ENCODE measurements at places on chromosomes 6 and 20. TPM values are rescaled to one million over a fixed set of nuclear protein-coding genes. Genes with fewer than 3 reads are reported as not detected.

DNA sequence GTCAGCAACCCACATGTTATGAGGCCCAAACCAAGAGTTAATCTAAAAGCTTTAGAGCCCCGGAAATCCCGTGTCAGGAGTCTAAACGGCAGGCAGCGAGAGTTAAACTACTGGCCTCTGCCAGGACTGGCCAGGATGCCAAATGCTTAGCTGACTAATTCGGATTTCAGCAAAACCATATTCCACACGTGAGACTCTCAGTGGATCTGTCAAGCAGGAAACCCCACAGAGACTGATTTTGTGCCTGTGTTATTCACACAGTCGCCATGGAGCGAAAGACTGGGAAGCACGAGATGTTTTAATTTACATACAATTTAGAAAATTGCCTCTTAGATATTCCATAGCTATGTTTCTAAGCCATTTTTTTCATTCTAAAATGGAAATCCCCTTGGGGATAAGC lies 152.9 kb downstream of the RNASET2 start:
- H3K4me1 ChIP-seq, result no peaks in the 10 kb centered on the region
- H3K36me3 ChIP-seq, result no peaks in the 10 kb centered on the region
- no peak overlapping the region for H3K4me3 ChIP-seq
- no peak overlapping the region for H3K27ac ChIP-seq
- no peaks in the 10 kb centered on the region for H3K27me3 ChIP-seq
- DNase-seq, result no peak

SLC22A7 gene
- not detected for total RNA-seq

DNA sequence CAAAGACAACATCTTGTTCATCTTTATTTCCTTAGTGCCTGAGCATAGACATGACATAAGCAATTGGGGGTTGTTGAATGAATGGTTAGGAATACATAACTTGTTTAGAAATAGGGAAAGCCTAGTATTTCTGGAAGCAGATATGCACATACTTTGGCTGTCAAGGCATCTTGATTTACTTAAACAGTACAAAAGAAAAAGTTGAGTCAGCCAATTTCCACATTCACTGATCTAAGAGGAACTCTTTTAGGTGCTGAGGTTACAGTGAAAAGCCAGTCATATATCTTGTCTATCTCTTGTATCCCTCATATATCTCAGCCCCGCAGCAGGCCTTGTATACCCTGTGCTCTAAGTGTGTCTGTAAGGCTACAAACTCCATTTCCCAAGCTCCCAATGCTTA lies 11.6 kb downstream of the ZKSCAN4 start:
- no peak overlapping the region for H3K4me3 ChIP-seq
- DNase-seq, result no peak
- peaks cover 10% of the 10 kb centered on the region for H3K4me1 ChIP-seq
- peaks cover 50% of the 10 kb centered on the region for H3K36me3 ChIP-seq

DNA sequence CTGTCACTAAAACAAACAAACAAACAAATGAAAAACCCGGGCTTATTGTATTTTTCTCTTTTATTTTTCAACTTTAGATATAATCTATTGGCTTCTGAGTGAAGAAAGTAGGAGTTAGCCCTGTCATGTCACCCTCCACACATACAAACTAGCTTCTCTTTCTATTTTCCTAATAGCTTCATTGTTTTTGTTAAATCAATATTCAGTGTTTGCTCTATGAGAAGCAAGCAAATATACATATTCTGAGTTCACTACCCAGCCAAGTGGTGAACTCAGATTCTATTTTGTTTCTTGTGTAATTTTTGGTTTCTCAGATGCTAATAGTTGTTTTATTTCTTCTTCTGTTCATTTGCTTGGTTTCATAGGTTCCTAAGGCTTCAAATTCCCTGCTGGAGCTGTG lies 66.4 kb downstream of the SNRNP48 start:
- no peak overlapping the region for H3K27ac ChIP-seq
- H3K36me3 ChIP-seq, result no peaks in the 10 kb centered on the region
- no peak overlapping the region for H3K4me3 ChIP-seq
- no peak for DNase-seq
- H3K4me1 ChIP-seq, result no peaks in the 10 kb centered on the region

PPP1R10 gene
- 126 TPM for total RNA-seq

DNA sequence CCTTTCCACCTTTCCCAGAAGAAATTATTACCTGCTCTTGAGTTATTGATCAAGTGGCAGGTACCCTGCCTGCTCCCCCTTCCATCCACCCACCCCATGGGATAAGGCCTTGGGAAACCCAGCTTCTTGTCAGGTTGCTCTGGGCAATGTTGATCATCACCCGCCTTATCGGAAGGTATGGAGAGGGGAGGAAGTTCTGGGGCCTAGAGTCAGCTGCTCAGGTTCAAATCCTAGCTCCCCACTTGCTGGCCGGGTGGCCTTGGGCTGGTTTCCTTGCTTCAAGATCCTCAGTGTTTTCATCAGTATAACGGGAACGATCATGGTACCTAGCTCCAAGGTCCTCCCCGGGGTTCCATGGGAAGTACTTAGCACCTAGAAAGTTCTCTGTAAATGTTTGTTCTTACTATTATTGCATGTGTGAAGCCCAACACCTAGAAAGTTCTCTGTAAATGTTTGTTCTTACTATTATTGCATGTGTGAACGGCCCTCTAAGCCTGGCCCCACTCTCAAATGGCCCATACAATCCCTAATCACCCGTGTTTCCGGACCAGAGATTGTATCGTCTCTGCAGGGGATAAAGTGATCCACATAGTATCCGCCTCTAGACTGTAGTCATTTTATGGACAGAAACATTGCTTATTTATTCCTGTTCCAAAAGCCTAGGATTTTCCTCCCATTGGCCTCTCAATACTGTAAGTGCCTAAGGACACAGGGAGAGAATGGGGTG lies 1.1 kb upstream of the PREX1 start:
- peak overlapping the region; percentile 77 for H3K4me3 ChIP-seq
- peaks cover 15% of the 10 kb centered on the region for H3K4me1 ChIP-seq
- H3K27ac ChIP-seq, result no peak overlapping the region

DNA sequence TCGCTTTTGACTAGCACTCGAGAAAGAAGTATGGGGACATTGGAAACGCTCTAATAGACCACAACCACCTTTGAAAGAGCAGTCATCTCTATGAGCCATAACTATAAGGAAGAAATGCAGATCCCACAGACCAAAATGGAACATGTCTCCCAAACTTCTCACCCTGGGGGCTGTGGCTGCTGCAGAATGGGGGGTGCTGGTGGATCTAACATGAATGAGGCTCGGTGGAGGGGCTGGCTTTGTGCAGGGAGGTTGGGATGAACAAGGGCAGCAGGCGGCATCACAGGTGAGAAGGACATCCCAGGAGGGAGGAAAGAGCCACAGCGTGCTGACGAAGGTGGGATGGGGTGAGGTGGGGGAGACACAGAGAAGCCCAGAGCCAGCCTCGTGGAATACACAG lies 10.5 kb upstream of the CCR6 start:
- peaks cover 16% of the 10 kb centered on the region for H3K27me3 ChIP-seq
- no peak overlapping the region for H3K4me3 ChIP-seq
- H3K27ac ChIP-seq, result no peak overlapping the region
- DNase-seq, result no peak
- no peaks in the 10 kb centered on the region for H3K36me3 ChIP-seq
- no peaks in the 10 kb centered on the region for H3K4me1 ChIP-seq

GRCh38 chr6:169844946-169845345 lies 93.5 kb downstream of the ERMARD start:
- no peaks in the 10 kb centered on the region for H3K4me1 ChIP-seq
- no peaks in the 10 kb centered on the region for H3K36me3 ChIP-seq
- no peak overlapping the region for H3K4me3 ChIP-seq
- peak; percentile 24 for DNase-seq
- no peak overlapping the region for H3K27ac ChIP-seq

CST2 gene
- total RNA-seq, result 1.2 TPM

GRCh38 chr6:121260651-121261102 lies 73.6 kb downstream of the TBC1D32 start:
- no peaks in the 10 kb centered on the region for H3K27me3 ChIP-seq
- H3K4me3 ChIP-seq, result no peak overlapping the region
- H3K27ac ChIP-seq, result no peak overlapping the region
- H3K4me1 ChIP-seq, result no peaks in the 10 kb centered on the region
- DNase-seq, result no peak
- no peaks in the 10 kb centered on the region for H3K36me3 ChIP-seq

RNF144B gene
- total RNA-seq, result 1.4 TPM

DNA sequence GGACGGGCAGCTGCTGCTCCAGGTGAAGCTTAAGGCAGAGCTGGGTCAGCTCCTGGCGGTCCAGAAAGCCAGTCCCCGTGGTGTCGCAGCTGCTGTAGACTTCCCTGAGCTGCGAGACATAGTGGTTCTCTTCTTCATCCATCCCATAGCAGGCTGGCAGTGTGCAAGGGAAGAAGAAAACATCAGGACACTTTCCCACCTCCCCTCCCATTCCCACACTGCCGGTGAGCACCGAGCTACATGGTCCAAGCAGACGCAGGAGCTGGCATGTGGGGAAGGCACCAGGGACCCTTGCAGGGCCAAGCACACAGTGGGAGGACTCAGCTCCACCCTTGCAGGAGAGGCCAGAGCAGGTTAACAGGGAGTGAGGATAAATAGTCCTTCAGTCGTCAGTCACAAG lies 58.9 kb downstream of the NINL start:
- no peaks in the 10 kb centered on the region for H3K27me3 ChIP-seq
- H3K4me1 ChIP-seq, result no peaks in the 10 kb centered on the region
- peaks cover 57% of the 10 kb centered on the region for H3K36me3 ChIP-seq
- no peak overlapping the region for H3K27ac ChIP-seq
- H3K4me3 ChIP-seq, result no peak overlapping the region

NR2E1 gene
- not detected for total RNA-seq

DNA sequence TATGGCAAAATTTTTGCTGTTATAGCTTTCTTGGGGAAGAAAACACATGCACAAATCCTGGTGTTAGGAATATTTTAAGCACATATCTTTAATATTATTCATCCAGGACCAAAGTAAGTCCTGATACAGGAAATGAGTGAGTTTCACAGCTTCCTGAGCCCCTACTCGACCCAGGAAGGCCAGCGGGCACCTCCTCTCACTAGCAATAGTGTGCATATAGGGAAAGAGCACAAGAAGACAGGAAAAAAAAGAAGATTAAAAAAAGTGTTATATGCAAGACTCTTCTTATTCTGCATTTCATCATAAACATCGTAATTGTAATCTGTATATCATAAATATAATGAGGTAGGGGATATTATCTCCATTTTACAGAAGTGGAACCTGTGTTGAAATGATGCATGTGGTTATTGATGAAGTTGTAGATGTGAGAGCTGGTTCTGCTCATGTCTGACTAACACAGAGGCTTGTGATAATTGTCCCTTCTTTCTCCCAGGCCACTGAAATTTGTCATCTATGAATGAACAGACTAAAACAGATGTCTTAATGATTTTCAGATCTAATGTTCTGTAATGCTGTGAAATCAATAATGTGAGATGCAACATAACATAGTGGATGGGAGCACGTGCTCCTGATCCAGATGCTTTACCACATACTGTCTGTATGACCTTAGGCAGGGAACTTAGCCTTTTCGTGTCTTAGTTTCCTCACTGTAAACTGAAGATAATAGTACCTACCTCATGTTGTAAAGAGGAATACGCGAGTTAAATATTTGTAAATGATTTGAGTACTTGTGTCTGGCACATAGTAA lies 101.2 kb downstream of the MYO6 start:
- no peak overlapping the region for H3K4me3 ChIP-seq
- no peak for DNase-seq
- H3K27me3 ChIP-seq, result no peaks in the 10 kb centered on the region

DNA sequence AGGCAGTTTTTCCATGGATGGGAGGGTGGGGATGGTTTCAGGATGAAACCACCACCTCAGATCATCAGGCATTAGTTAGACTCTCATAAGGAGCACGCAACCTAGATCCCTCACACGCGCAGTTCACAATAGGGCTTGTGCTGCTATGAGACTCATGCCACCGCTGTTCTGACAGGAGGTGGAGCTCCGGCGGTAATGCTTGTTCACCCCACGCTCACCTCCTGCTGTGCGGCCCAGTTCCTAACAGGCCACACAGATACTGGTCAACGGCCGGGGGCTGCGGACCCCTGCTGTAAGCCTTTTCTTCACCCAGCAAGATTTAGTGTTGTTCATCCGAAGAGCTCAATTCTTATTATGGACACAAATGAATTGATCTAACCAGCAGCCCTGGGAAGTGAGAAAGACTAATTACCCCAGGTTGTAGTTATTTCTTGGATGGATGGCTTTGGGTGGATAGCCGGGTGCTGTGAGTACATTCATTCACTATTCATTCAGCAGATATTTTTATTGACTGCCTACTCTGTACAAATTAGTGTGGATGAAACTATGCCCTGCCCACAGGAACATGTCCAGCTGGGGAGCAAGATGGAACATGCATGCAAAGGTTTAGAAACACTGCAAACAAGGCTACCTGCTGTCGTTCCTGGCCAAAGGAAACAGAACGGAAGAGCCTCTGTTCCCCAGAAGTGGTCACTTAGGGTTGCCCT lies 57.2 kb downstream of the RIOK1 start:
- no peaks in the 10 kb centered on the region for H3K27me3 ChIP-seq
- no peaks in the 10 kb centered on the region for H3K4me1 ChIP-seq
- H3K4me3 ChIP-seq, result no peak overlapping the region
- no peak for DNase-seq

DNA sequence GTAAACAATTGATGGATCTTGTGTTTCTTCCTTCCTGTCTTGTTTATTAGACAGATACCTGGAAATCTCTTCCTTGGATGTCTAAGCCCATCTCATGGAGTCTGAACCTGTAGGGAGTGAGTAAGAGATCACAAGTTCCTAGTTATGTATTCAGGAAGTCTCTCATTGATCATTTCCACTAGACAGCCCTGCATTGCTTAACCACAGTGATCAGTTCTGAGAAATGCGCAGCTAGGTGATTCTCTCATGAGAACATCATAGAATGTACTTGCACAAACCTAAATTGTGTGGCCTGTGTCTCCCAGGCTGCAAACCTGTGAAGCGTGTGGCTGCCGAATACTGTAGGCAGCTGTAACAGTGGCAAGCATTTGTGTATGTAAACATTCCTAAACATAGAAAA lies 39.1 kb downstream of the FAM120B start:
- no peaks in the 10 kb centered on the region for H3K4me1 ChIP-seq
- peaks cover 46% of the 10 kb centered on the region for H3K36me3 ChIP-seq
- no peak overlapping the region for H3K4me3 ChIP-seq
